NCI-H526 treated with DMSO at 0.1 percent for 48 hours (cell line): ENCODE measurements at places on chromosomes 2 and 18.

- DNase-seq = no peak
Observed at GRCh38 chr2:101806701-101807100, 109.2 kb downstream of the MAP4K4 start.

- no peak for DNase-seq
Observed at GRCh38 chr2:221074238-221074637, 497.9 kb downstream of the EPHA4 start.

DNA sequence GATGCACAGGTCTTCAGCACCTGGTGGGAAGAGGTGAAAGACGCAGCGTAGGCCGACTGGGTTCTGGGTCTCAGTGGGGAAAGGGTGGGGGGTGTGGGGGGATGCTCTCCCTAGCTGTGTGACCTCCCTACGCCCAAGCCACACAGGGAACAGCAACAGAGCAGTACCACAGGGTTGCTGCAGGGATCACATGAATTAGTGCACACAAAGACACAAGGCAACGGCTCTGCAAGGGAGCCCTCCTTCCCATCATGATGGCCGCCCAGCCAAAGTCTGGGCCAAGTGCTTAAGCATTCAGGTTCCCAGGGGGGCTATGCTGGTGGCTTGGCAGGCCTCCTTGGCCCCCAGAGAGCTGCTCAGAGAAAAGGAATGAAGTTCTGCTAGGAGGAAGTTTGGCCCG lies 28.2 kb upstream of the GBX2 start:
- DNase-seq = no peak

GRCh38 chr2:66242099-66242789 lies 192.7 kb upstream of the MEIS1 start:
- no peak for DNase-seq

GRCh38 chr18:70294471-70295191 lies 5.8 kb downstream of the SOCS6 start:
- no peak for DNase-seq
